ENCODE measurements at places on chromosomes 6 and 20.

GRCh38 chr20:4947817-4948559, 53.3 kb downstream of the SLC23A2 start:
- no peak for DNase-seq
- peaks cover 5% of the 10 kb centered on the region for H3K36me3 ChIP-seq
- no peak overlapping the region for H3K4me3 ChIP-seq
- peaks cover 4% of the 10 kb centered on the region for H3K4me1 ChIP-seq

GRCh38 chr6:118223316-118223715, 316.3 kb downstream of the SLC35F1 start:
- no peak overlapping the region for H3K27ac ChIP-seq
- no peaks in the 10 kb centered on the region for H3K36me3 ChIP-seq
- H3K27me3 ChIP-seq, result no peaks in the 10 kb centered on the region

GRCh38 chr6:99151634-99152346, 197.7 kb downstream of the FAXC start:
- no peak overlapping the region for H3K27ac ChIP-seq
- DNase-seq, result peak; percentile 10
- no peaks in the 10 kb centered on the region for H3K4me1 ChIP-seq
- no peaks in the 10 kb centered on the region for H3K27me3 ChIP-seq
- no peak overlapping the region for H3K4me3 ChIP-seq
- no peaks in the 10 kb centered on the region for H3K36me3 ChIP-seq

DNA sequence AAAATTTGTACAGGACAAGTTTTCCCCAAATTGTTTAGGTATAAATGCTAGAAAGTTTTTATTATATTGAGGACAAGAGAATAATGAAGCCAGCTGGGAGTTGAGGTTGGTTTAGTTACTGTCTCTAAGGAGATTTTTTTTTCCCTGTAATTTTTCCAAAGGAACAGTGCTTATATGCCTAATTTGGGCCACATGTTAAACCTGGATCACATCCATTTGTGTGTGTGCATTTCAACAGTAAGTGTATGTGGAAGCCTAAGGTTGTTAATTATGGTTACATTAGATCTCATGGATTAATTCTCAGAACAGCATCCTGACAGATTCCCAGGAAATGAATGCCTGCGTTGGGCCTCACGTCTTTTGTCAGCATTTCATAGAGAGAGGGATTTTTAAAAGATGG, 4.5 kb downstream of the IGF2R start:
- H3K27me3 ChIP-seq, result peaks cover 28% of the 10 kb centered on the region
- DNase-seq, result no peak
- H3K27ac ChIP-seq, result no peak overlapping the region
- H3K4me1 ChIP-seq, result peaks cover 2% of the 10 kb centered on the region
- H3K4me3 ChIP-seq, result no peak overlapping the region
- no peaks in the 10 kb centered on the region for H3K36me3 ChIP-seq

GRCh38 chr6:24451581-24452388, 37.6 kb downstream of the GPLD1 start:
- H3K36me3 ChIP-seq, result no peaks in the 10 kb centered on the region
- DNase-seq, result no peak
- no peak overlapping the region for H3K4me3 ChIP-seq
- no peaks in the 10 kb centered on the region for H3K27me3 ChIP-seq
- H3K27ac ChIP-seq, result no peak overlapping the region
